COR-L47 (cell line): ENCODE measurements at places on chromosomes 5 and 9.

DNA sequence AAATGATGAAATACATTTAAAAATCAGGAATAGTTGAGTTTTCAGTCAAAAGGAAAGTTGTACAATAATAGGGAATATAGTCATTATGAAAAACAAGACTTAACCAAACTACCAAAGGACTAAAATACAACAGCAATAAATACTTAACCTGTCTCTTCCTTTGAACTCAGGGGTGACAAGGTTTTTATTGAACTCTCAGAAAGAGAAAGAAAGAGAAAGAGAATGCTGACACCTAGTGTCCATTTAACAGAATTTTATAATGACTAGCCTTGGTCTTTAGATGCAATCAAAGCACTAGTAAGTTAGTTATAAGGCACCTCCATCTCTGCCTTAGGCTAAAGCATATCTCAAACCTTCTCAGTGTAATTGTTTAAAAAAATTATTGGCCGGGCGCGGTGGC lies 47.5 kb downstream of the UIMC1 start:
- peak; percentile 29 for DNase-seq

DNA sequence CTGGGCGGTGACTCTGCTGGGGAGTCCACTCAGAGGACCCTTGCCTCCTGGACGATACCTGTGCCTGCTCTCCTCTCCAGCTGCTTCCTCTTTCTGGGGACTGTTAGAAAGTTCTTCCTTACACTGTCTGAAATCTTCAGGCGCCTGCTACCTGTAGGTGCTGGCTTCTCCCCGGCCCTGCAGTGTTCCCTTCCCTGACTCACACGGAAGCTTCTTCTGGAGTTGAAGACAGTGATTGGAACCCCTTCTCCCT lies 562 bp downstream of the GSN start:
- DNase-seq: no peak

- DNase-seq: no peak
These were observed 46.3 kb downstream of the AP3S1 start for GRCh38 chr5:115888027-115888426.

GRCh38 chr9:92066168-92066567 lies 49.0 kb downstream of the SPTLC1 start:
- DNase-seq: no peak

GRCh38 chr5:40618926-40619325 lies 60.8 kb upstream of the PTGER4 start:
- no peak for DNase-seq

DNA sequence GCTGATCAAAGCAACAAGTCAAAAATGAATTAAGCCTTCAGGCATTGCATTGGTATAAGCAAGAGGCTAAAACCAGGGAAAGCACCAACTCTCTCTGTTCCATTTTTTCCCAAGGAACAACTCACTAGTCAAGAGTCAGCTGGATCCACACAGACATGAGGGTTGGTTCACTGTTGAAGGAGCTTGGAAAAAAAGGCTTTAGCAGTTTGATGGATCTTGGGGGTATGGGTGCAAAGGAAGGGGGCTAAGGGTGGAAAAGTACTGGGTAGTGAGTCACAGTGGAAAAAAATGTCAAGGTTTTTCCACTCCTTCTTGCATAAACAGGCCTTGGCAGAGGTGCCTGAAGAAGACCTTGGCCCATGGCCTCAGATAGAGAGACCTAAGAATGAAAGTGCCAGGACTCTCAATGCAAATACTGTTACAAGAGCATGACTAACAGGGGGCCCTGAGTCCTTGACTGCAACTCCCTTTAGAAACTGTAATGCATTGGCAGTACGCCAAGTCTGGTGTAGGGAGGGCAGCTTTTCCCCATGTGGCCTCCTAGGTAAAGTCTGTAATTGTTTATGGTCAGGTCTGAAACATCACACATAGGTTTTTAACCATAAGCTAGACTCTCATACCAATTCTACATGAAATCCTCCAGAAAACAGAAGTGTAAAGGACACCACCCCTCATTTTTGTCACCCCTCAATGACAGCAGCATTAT lies 23.7 kb downstream of the ACTL7A start:
- peak; percentile 90 for DNase-seq

DNA sequence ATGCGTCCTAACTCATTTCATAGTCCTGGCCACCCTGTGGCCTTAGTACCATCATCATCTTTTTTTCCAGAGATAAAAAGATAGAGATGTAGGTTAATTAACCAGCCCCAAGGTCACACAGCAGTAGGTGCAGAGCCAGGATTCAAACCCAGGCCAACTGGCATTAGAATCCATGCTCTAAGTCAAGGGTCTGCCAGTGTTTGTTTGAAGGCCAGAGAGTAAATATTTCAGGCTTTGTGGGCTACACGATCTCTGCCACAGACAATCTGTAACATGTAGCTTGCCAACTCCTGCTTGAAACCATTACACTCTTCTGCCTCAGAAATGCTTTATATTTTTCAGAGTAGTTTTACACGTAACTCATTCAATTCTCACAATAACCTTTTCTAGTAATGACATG lies 119.6 kb downstream of the EFNA5 start:
- no peak for DNase-seq

- DNase-seq: peak; percentile 48
These were observed 5.7 kb downstream of the RAPGEF1 start for GRCh38 chr9:131734165-131734610.
